ENCODE measurements at places on chromosomes 1 and 21.

GRCh38 chr21:29849735-29850176, 90.0 kb downstream of the GRIK1 start:
- peak; percentile 17 for DNase-seq

- no peak for DNase-seq
These were observed 226.4 kb downstream of the S1PR1 start for GRCh38 chr1:101463195-101463594.

GRCh38 chr21:41953249-41953830, 478 bp downstream of the C2CD2 start:
- DNase-seq: no peak

GRCh38 chr1:184270556-184270955, 116.3 kb upstream of the C1orf21 start:
- no peak for DNase-seq

- no peak for DNase-seq
These were observed 115.1 kb upstream of the TMEM51 start for GRCh38 chr1:15038232-15039016.

- DNase-seq: no peak
These were observed 48.4 kb downstream of the B3GALNT2 start for GRCh38 chr1:235455823-235456222.

Measured in AG09309 (cell line).